ENCODE measurements at places on chromosomes 4 and X.
A peak's percentile ranks its signal among the peaks of the same experiment; 100 is the strongest.

- no peak for DNase-seq
Observed at GRCh38 chrX:41397768-41398167, 49.4 kb upstream of the NYX start.

GRCh38 chr4:180134091-180134866 lies 2108.9 kb upstream of the TENM3 start:
- DNase-seq, result no peak

DNA sequence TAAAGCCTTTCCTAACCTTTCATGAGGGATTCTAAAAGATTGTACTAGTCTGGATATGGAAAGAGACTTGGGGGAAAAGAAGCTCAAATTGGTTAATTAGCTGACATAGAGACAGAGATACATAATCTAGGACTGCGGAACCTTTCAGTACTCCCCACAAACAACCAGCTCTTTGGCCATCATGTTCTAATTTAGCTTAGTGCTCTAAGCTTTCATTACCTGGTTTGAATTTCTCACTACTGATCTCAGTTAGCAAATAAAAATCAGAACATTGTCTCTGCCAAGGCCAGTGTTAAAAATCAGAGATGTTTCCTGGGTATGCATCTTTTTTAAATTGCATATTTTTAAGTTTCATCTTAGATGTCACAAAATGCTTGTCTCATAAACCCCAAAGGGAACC lies 254.4 kb downstream of the GLUD2 start:
- DNase-seq, result no peak

GRCh38 chr4:14871676-14872430 lies 130.4 kb upstream of the CPEB2 start:
- no peak for DNase-seq

GRCh38 chrX:109345856-109346255 lies 136.0 kb downstream of the GUCY2F start:
- no peak for DNase-seq

- peak; percentile 21 for DNase-seq
Observed at GRCh38 chr4:153114771-153115321, 89.4 kb upstream of the TRIM2 start.

- DNase-seq, result no peak
Observed at GRCh38 chr4:131063878-131064277, 1967.9 kb downstream of the C4orf33 start.

DNA sequence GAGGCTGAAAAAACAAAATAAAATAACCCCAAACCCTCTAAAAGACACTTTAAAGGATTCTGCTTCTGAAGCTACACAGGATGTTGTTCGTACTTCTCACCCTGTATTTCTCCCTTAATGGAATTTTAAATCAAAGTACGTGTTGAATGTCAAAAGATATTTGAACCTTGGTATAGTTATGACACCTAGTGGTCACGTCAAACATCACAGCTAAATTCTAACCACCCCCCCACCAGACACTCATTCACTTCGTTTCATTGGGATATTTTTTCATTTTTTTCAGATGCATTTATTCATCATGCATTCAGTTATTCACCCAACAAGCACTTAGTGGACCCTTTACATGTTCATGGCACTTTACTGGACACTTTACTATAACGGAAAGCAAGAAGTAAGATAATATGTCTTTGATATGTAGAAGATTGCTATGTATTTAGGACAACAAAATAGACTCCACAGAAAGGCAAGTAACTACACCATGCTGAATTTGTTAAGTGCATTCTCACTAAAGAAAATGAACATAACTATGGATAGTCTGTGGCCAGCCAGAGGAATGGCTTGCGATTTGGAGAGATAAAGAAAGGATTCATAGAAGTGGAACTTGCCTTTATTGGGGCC lies 62.5 kb upstream of the GPR174 start:
- no peak for DNase-seq

- DNase-seq, result no peak
Observed at GRCh38 chr4:148964456-148964855, 522.2 kb upstream of the NR3C2 start.

DNA sequence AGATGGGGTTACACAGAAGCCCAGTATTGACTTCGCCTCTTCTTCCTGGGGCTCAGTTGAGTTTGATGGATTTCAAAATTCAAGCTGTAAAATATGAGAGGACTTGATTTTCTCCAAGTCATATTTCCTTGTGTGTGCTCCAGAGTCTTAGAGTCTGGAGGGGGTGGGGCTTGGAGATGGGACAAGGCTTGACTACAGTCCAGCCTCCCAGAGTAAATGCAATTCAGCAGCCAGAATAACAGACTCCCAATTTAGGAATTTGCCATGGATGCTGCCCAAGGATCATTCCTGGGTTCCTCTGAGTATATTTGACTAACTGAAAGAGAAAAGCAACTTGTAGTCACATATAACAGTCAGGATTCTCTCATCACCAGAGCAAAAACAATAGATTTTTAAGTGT lies 53.7 kb upstream of the RBPJ start:
- DNase-seq, result no peak

- DNase-seq, result no peak
Observed at GRCh38 chr4:94978904-94979303, 221.1 kb downstream of the BMPR1B start.

GRCh38 chrX:151424505-151424904 lies 27.5 kb downstream of the VMA21 start:
- no peak for DNase-seq
